ENCODE measurements at places on chromosomes 11 and 22. TPM values are rescaled to one million over a fixed set of nuclear protein-coding genes. Genes with fewer than 3 reads are reported as not detected.

Gene DERL3
- 2.3 TPM for total RNA-seq

Gene FAM111A
- total RNA-seq = 23.6 TPM

Gene RFPL3
- total RNA-seq = not detected

Gene SLC36A4
- total RNA-seq = 11.7 TPM

Gene OR8A1
- not detected for total RNA-seq

Gene RFPL1
- not detected for total RNA-seq

Gene KCNQ1
- not detected for total RNA-seq

Gene ASRGL1
- total RNA-seq = not detected

Gene UPK3A
- total RNA-seq = not detected

Gene OR5B21
- total RNA-seq = not detected

Gene CYP2R1
- total RNA-seq = 8.1 TPM

Gene NCR3LG1
- total RNA-seq = 4.0 TPM

Gene EXPH5
- total RNA-seq = 0.86 TPM

Gene IGLL1
- not detected for total RNA-seq
